ENCODE measurements at places on chromosomes 2 and 18.

- no peak for DNase-seq
These were observed 396.4 kb upstream of the LRRTM1 start for GRCh38 chr2:80700961-80701360.

- DNase-seq: no peak
These were observed 77.1 kb downstream of the SPRED2 start for GRCh38 chr2:65355186-65355831.

DNA sequence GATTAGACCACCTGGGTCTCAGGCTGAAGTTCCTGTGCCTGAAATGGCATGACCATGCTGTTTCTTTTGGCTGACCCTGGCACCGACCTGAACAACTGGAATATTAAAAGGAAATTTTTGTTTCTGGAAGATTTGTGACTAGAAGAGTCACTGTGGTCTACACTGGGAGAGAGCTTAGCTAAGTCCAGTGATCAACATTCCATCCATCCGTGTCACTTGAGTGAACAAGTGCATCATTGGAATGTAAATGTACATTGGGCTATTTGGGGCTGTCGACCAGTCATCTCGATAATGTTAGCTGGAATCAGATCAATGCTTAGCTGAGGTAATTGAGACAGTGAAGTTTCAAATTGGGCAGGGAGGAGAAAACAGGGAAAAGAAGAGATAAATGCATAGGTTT lies 95.4 kb upstream of the CCDC85A start:
- no peak for DNase-seq

DNA sequence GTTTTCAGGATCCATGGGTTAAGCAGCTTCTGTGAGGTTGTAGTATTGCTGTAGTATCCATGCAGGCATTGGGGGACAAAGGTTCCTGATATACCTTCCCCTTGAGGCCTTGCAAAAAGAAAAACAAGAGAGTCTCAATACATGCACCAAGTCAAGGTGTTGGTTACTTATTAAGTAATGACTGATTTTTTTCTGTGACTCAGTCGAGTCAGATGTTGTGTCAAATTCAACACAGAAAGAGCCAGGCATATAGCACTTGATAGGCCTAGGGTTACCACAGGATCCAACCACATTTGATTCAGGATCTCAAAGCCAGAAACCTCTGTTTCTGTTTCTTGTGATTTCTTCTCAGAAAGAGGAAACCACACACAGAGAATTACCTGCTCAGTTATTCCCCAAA lies 24.9 kb upstream of the CD8A start:
- DNase-seq: no peak

DNA sequence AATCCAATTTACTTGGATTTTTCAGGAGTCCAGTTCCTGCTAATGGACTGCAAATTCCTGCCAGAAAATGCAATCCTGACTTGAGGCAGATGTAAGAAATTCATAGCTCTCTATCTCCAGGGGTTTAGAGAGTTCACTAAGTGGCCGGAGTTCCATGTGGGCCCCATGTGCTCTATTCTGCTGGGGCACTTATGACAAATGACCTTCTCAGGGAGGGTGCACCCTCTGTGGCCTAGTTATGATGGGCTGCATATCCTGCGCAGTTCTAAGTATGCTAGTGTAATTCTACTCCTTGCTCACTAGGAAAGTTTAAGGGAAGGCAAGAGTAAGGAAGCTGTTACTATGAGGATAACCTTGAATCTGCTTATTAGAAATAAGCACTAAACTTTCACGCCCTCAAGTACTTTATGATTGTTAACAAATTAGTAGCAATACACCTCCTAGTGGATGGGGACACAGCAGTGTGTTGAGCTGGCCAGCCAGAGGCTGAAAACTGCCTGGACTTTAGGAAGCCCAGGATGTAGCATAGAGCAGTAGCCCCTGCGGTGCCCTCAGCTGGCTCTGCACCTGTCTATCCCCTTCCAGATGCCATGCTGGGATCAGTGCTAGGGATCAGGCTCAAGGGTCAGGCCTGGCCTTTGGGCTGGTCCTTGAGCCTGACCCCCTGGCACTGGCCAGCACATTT lies 14.4 kb downstream of the SMYD1 start:
- no peak for DNase-seq

DNA sequence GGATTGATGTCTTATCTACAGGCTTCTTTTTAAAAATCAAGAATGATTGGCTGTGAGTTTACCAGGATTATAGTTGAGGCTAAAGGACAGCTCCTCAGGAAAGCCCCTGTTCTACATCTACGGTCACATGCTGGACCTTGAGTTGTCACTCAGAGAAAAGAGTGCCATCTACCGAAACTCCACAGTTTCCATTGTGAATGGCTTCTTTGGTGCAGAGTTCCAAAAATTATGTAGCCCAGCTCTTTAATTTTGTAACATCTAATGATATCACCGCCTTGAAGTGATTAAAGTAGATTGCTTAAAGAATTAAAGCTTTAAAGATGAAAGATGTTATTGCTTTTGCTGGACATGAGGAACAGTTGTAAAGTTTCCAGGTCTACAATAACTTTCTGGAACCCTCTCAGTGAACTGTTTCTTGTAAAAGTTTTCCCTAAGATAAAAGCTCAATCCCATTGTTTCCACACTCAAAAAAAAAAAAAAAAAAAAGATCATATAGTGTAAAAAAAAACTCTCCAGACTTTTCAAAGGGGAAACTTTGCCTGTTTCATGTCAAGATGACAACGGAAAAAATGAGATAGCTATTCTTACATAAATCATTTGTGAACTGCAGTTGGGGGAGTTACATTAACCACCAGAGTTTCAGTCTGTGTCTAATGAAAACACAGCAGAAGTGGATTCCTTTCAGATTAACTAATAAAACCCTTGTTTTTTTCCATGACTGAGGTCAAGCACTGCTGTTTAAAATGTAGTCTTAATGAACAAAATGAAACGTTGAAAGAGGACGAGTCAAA lies 4.3 kb downstream of the COL3A1 start:
- DNase-seq: no peak

DNA sequence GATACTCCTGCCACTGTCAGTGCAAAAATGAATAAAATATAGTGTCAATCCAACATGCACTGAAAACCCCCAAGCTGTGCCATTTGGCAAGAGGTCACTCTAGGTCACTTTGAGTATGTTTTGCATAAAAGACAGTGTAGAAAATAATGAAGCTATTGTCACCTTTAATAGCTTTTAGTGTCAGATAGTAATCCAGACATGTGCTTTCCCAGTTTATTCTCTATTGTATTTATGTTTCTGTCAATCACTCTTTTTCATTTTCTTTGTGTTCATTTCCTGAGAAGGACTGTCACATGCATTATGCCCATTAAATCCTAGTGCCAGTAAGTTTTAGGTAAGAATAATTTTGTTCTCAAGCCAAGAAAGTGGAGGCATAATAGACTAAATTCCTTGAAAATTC lies 1073.9 kb upstream of the CDH2 start:
- DNase-seq: no peak

GRCh38 chr2:106695919-106696318 lies 190.0 kb downstream of the ST6GAL2 start:
- no peak for DNase-seq

GRCh38 chr2:50004667-50005066 lies 850.4 kb upstream of the FSHR start:
- DNase-seq: no peak

DNA sequence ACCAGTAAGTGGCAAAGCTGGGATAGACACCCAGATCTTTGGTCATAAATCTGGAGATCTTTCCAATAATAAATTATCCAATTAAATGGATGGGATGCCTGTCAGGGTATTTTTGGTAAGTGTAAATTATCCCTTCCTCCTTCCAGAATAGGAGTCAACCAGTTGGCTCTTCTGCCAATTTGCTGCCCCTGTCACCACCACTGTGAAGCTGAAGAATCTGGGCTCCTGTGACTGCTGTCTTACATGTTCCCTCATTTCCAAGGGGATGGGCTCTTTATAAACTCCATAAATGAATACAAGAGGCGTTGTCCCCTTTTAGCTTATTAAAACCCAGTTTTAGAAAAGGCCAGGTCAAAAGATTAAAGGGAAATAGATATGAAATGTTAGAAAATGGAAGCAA lies 17.8 kb upstream of the BMP10 start:
- no peak for DNase-seq

DNA sequence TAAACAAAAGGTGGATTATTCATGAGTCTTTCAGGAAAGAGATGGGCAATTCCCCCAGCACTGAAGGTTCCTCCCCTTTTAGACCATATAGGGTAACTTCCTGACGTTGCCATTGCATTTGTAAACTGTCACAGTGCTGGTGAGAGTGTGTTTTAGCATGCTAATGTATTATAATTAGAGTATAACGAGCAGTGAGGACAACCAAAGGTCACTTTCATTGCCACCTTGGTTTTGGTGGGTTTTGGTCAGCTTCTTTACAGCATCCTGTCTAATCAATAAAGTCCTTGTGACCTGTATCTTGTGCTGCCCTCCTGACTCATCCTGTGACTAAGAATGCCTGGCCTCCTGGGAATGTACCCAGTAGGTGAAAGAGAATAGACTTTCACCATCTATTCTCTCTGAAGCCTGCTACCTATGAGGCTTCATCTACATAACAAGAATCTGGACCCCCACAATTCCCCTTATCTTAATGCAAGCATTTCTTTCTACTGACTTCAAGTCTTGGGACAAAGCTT lies 148.7 kb downstream of the CABLES1 start:
- no peak for DNase-seq

- DNase-seq: no peak
These were observed 6.7 kb downstream of the PTPRN start for GRCh38 chr2:219302412-219302968.

DNA sequence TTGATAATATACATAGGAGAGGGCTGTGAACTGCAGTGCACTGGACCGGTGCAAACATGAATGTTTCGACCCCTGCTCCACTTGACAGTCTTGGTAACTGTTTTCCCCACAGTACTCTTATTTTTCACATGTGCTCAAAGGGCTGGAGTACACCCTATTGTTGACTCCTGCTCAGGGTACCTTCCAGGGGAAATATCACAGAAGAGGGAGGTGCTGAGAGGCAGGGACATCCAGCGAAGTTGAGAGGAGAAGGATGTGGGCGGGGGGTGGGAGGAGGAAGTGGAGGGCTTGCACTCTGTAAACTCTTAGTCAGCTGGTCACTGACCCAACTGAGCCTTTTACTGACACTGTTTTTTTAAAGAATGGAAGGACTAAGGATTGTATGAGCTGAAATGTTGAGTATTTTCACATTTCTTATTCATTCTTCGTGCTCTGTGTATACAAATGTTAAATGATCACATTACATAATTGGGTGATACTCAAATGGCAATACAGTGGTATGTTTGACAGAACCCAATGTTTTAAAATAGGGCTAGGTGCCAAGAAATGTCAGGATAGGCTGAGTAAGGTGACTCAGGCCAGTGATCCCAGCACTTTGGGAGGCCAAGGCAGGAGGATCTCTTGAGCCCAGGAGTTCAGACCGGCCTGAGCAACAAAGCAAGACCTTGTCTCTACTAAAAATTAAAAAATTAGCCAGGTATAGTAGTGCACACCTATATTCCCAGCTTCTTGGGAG lies 10.0 kb downstream of the INPP4A start:
- DNase-seq: no peak

GRCh38 chr2:148048475-148049221 lies 27.8 kb downstream of the MBD5 start:
- DNase-seq: no peak

GRCh38 chr2:11437602-11438001 lies 28.4 kb downstream of the E2F6 start:
- DNase-seq: no peak

DNA sequence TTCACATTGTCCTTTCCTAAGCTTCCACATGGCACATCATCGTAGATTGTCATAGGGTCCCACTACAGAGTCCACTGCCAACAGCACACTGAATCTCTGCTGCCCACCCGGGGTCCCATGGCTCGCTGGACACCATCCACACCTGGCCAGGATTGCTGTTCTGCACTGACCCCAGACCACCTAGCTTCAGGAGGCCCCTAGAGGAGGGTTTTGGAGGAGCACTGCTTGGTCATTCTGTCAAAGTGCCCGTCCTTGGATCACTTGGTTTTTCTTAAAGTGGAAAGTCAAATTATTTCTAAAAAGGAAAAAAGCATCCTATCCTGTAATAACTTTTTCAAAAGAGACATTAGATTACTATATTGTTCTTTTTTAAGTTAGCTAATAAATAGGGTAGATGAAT lies 59.0 kb downstream of the CHRNA1 start:
- DNase-seq: no peak

GRCh38 chr2:10026940-10027569 lies 16.3 kb upstream of the KLF11 start:
- no peak for DNase-seq

DNA sequence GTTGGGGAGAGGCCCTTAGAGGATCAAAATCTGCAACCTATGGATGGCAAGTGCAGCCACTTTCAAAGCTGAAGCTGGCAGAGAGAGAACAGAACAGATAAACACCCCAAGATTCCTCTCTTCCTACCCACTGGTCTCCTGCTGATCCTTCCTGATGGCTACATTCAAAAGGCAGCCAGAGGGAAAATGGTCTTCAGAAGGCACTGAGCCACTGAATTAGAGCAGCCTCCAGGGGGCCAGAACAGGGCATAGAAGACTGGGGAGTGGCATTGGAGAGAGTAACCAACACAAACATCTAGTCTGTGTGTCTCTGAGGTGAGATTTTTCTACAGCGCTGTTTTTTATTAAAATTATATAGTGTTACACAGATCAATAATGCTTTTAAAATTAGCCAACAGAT lies 432.6 kb downstream of the PARD3B start:
- DNase-seq: no peak

GRCh38 chr18:3758531-3758930 lies 308.6 kb downstream of the TGIF1 start:
- no peak for DNase-seq

- no peak for DNase-seq
These were observed 89.7 kb downstream of the USP40 start for GRCh38 chr2:233476651-233477547.

DNA sequence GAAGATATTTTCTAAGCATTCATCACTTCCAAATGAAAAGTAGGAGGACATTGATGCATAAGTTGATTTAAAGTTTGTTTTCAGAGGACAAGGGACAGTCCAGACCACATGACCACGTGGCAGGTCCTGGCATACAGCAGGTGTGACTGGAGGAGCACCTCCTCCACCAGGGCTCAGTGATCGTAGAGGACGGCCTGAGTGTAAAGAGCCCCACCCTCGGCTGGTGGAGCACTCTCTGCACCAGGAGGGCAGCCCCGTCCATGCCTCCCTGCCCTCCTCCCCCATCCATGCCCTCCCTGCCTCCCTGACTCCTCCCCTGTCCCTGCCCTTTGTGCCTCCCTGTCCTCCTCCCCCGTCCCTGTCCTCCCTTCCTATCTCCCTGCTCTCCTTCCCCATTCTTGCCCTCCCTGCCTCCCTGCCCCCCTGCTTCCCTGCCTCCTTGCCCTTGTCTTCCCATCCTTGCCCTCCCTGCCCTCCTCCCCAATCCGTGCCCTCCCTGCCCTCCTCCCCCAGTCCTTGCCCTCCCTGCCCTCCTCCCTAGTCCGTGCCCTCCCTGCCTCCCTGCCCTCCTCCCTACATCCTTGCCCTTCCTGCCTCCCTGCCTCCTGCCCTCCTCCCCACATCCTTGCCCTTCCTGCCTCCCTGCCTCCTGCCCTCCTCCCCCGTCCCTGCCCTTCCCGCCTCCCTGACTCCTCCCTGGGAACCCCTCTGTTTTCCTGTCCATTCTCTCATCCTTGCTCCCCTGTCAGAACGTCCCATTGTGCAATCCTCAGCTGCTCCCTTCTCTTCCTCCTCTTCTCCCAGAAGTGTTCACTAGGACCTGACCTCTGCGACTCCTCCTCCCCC lies 47.9 kb downstream of the ANKMY1 start:
- no peak for DNase-seq
